ENCODE measurements at places on chromosomes 1 and 21.

- DNase-seq = no peak
These were observed 130.5 kb downstream of the PPIAL4G start for GRCh38 chr1:148352470-148353053.

DNA sequence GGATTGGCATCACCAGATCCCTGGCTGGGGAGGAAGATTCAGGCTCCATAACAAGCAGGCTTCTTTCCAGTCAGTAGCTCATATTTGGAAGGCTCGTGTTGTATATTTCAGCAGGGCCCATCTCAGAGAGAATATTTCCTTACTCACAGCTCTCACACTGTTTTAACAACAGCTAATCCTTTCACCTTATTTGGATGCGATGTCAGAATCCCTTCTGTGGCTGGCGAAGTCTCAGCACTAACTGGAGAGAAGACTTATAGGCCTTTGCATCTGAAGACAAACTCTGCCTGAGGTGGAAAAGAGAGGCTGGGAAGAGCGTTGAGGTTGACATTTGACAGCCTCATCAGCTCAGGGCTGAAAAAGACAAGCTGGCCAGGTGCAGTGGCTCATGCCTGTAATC is 47.2 kb upstream of the CAPZB start:
- DNase-seq = no peak

DNA sequence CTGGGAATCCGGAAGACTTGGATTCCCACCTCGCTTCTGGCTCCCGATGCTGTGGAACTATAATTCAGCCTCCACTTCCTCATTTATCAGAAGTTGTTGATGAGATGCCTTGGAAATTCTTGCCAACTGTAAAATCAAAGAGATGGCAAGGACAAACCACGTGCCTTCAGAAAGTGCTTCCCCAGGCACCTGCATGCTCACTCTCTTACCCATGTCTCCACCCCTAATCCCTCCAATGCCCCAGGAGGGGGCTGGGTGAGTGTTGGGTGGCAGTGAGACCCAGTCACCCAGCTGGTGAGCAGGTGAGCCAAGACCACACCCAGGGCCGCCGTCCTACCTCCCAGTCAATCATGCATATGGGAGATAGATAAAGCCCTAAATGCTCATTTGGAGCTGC is 160.8 kb downstream of the PSMG1 start:
- DNase-seq = no peak

DNA sequence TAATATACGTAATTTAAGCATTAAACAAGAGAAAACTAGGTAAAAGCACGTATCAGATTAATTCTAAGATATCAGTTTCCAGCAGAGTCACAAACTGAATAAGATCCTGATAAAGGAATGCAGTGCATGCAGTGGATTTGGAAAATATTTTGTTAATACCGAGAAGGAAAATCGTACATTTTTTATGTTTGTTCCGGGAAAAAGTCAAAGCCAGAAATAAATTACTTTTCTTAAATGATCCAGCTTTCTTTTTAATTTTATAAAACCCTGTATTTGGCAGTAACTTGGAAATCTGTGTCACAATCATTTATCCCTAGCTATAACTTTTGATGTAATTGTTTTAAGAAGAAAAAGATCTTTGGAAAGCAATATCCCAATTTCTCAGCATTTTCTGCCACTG is 955 bp downstream of the PALMD start:
- DNase-seq = no peak

GRCh38 chr1:7781923-7782495 is 2.1 kb upstream of the PER3 start:
- DNase-seq = no peak

- DNase-seq = peak; percentile 95
These were observed at the start of gene MGST3 for GRCh38 chr1:165630629-165631341. TSS of gene MGST3 (plus strand) at chr1:165631234. CDS start at chr1:165649848, 18,614 bp downstream.

- peak; percentile 63 for DNase-seq
These were observed 42.8 kb upstream of the DMBX1 start for GRCh38 chr1:46446646-46447498.

GRCh38 chr1:44526295-44527073 is 121.4 kb downstream of the RNF220 start:
- DNase-seq = no peak

- no peak for DNase-seq
These were observed 23.7 kb upstream of the NFIA start for GRCh38 chr1:61058483-61059245.
